NCI-H460 (cell line): ENCODE measurements at places on chromosomes 1 and 21.
A peak's percentile ranks its signal among the peaks of the same experiment; 100 is the strongest.

- no peak for DNase-seq
Measured at GRCh38 chr21:36547464-36547863, 67.5 kb upstream of the CLDN14 start.

DNA sequence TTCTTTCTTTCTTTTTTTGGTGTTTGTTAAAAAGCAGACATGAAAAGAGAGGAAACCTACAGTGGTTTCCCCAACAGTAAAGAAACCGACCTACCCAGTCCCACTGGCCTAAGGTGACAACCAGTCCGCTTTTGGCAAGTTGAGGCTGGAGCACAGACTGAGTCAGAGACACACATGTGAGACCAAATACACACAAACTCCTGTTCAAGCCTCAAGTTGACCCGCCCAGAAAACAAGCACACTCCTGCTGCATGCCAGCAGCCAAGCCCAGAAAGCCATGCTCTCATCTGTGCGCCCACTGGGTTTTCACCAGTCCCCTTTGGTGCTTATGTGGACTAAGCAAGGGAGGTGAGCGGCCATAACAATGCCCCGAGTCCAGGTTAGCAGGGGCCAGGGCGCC lies 64.6 kb upstream of the GPR153 start:
- no peak for DNase-seq

- DNase-seq: no peak
Measured at GRCh38 chr1:18970762-18971161, 14.3 kb upstream of the IFFO2 start.

- no peak for DNase-seq
Measured at GRCh38 chr21:44910229-44911067, 10.3 kb downstream of the ITGB2 start.

DNA sequence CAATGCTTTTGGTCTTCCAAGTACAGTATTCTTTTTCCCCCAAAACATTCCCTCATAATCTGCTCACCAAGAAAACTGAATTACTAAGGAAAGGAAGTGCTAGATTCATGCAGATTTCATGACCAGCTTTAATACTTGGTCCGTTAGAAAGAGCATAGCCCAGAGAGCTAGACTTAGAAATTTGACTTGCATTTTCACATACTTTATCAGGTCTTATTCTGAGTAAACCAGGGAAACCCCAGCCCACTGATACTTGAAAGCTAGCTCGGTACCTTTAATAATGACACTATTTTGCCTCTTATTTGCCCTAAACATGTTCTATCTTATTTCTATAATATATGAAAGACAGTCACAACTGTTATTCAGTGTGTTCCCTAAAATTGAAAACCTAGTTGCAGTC lies 204.5 kb downstream of the TTLL7 start:
- DNase-seq: no peak

DNA sequence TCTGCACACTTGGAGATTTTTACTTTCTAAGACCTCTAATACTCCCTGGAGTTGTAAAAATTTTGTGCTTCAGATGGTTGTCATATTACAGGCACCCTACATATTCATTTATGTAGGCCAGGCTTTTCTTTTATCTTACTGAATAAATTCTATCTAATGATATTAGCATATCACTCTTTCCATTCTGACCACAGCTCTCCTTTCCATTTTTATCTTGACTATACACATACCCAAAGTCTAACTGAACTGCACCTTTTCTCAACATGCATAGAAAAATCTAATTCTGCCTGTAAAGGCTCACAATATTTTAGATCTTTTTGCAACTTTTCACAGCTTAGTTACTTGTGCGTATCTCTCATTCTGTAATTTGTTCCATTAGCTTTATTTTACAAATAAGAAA lies 52.7 kb upstream of the TSHB start:
- DNase-seq: no peak

- no peak for DNase-seq
Measured at GRCh38 chr21:39197448-39198233, 14.4 kb upstream of the PSMG1 start.

DNA sequence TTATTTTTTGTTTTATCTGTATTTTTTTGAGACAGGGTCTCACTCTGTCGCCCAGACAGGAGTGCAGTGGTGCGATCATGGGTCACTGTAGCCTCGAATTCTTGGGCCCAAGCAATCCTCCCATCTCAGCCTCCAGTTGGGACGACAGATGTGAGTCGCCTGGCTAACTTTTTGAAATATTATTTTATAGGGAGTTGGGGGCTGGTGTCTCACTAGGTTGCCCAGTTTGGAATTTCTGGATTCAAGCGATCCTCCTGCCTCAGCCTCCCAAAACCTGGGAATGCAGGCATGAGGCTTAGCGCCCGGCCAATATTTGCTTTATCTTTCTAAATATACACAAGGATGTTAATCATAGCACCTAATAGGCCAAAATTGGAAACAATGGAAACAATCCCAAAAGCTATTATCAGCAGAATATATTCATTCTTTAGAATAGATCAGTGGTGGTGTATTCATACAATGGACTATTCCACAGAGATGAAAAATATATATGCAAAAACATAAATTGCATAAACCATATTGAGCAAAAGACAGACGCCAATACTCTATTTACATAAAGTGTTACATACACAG lies 55.9 kb downstream of the DAP3 start:
- no peak for DNase-seq

DNA sequence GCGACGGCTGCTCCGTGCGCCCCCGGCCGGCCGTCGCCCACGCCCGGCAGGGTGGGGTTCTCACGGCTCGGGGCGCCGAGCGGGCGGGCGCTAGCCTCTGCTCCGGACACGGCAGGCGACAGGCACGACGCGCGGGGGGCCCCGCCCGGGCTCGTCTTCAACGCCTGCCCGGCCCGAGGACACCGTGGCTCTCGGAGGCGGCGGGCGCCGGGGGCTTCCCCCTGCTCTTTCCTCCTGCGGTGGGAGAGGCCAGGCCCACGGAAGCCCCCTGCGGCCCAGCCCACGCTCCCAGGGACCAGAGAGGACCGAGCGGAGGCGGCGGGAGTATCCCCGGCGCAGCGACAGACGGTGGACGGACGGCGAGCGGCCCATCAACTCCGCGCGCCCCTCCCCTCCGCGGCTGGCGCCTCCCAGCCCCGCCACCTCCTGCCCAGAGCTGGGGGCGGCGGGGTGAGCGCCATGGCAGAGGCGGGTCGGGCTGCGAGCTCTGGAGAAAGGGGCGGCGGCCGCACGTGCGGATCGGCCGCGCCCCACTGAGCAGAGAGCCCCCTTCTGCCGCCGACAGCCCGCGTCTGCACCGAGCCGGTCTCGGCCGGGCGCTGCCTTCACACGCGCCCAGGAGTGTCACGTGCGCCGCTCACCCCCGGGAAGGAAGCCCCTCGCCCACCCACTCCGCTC lies at the start of the genes SHE and TDRD10:
SHE (minus strand) TSS at position 347 of the 678 bp plus-strand sequence. CDS start 386 bp downstream, outside the sequence.
TDRD10 (plus strand) TSS at position 154 of the 678 bp plus-strand sequence. CDS start 4,685 bp downstream, outside the sequence.
- no peak for DNase-seq

DNA sequence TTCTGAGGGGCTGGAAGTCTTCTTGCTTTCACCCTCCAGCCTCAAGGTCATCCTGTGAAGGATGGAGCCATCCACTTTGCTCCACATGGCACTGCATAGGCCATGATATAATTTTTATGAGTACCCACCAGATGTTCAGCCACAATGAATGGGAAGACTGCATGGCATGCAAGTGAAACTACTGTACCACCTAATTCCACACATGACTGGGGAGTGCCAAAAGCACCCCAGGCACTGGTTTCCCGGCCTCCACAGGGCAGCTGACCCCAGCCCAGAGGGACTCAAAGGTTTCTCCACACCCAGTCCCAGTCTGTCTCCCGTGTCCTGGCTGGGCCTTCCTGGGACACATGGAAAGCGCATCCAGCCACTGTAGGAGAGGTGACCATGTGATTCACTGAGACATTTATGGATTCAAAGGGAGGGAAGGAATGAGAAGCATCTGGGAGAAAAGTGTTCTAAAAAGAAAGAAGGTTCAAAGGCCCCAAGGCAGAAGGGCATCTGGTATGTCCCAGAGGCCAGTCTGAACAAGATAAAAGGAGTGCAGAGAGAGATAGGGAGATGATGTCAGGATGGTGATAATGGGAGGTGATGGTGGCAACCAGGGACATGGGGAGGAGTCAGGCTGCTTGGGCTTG lies 12.1 kb downstream of the RHOU start:
- no peak for DNase-seq

- DNase-seq: no peak
Measured at GRCh38 chr1:2817784-2818564, 16.5 kb upstream of the TTC34 start.

DNA sequence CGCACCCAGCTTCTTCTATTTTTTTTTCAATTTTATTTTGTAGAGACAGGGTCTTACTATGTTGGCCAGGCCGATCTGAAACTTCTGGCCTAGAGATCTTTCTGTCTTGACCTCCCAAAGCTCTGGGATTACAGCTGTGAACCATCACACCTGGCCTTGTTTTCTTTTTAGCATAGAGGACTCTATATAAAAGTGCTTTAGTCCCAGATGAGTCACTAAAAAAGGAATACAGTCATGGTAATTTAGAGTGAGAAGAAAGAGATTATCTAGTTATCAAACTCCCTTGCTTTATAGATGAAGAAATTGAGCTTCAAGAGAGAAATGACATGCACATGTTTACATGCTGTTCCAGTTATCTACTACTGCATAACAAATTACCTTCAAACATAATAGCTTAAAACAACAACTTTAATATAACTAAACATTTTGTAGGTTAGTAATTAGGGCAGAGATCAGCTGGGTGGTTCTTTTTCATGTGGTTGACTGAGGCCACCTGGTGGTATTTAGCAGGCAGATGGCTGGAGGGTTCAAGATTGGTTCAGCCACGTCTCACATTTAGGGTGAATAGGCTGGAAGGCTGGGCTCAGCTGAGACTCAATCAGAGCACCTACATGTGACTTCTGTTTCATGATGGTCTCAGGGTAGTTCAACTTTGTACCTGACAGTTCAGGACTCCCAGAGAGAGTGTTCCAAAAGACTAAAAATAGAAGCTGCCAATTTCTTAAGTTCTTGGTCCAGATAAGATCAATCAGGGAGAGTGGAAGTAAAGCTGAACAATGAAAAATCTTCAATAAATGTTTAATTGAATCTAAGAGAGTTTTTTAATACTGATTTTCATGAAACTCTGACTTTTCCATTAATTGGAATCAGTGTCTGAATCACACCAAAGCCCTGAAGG lies 16.9 kb upstream of the MTF2 start:
- peak; percentile 36 for DNase-seq

DNA sequence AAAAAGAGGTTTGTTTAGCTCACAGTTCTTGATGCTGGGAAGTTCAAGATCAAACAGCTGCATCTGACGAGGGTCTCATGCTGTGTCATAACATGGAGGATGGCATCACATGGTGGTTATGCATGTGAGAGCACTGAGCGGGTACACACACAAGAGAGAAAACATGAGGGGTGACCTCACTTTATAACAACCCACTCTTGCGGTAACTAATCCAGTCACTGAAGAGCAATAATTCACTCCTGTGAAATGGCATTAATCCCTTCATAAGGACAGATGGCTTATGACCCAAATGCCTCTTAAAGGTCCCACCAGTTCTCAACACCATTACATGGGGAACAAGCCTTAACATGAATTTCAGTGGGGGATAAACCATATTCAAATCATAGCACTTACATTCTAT lies 23.2 kb upstream of the CHIT1 start:
- DNase-seq: no peak

DNA sequence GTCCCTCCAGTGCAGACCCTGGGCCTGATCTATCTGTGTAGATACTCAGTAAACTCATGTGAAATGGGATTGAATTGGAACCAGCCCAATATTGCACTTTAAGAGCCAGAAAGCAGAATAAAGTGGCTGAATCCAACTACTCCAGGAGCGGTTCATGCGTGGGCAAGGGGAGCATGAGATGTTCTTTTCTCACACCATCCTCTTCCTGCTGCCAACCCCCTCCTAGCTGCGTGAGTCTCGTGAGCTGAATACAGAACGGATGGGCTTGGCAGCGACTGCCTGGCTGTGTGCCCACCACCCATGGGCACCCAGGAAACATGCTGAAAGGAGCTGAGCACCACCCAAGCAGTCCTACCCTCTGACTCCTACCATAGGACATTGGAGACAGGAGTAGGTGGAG lies 128.3 kb downstream of the ELAVL4 start:
- DNase-seq: no peak

DNA sequence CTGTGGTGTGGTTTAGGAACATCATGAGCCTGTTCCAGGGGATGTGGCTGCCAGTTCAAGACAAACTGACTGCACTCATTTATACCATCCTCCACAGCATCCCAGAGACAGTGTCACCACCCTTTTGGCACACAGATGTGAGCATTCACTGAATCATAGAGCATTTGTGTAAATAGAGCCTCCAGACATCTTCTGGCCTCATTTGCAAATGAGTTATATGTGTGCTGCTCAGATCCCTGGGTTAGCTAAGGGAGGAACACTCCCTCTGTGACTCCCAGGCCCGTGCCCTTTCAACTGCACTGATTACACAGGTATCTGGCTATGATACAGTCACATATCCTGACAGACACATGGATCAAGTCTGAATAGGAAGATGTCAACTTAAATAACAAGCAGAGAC lies 351.5 kb upstream of the PLD5 start:
- DNase-seq: no peak

DNA sequence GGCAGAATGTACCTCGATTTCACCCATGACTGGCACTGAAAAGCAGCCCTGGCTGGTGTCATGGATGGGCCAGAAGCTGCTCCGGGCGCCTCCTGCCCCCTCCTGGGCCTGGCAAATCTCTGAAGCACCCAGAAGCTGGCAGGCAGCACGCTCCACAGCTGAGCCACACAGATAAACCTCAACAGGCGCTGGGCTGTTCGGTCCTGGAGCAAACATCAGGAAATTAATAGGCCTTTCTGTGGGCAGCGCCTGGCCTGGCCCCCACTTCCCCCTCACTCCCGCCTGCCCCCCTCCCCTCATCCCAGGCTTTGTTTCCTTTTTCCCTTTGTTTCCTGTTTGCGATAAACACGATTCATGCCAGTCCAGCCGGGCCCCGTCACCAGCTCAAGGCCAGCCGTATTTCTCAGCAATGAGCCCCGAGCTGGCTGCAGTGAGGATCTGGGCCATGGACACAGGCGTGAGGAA lies 20.1 kb upstream of the DISP3 start:
- DNase-seq: no peak

GRCh38 chr1:242428399-242429190 lies 95.9 kb downstream of the PLD5 start:
- no peak for DNase-seq

DNA sequence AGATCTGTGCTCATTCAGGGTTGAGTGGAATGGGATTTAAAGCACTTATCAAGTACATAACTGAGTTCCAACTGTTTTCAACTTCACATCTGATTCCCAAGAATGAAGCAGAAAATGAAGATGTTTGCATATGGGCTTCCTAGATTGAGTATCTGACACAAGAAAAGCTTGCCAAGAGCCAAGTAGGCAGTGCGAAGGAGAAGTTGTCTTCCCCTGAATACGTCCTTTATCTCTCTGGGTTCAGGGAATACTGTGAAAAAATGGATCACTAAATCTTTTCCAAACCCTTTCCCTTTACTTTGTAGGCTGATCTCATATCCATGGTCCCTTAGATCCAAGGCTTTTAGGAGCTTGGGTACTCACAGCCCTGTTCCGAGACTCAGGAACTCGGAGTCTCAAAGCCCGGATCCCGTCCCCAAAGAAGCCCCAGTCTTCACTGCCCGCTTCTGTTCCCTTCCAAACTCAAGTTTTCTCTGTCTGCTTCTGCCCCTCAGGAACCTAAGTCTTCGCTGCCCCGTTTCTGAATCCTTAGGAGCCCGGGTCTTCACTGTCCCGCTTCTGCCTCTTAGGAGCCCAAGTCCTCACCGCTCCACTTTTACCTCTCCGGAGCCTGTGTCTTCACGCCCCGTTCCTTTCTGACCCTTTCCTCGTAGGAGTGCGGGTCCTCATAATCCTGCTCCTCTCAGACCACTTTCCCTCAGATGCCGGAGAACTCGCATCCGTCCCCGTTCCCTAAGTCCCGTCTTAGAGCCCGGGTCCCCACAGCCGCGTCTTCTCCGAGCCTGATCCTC lies 616 bp downstream of the TAF12 start:
- no peak for DNase-seq

- DNase-seq: no peak
Measured at GRCh38 chr1:213977486-213977842, 10.3 kb upstream of the PROX1 start.
